T-helper 17 cell (primary cell): ENCODE measurements at places on chromosomes 5 and 9. TPM values are rescaled to one million over a fixed set of nuclear protein-coding genes. Genes with fewer than 3 reads are reported as not detected.

Gene MAST4
- 45.6 TPM for total RNA-seq

DNA sequence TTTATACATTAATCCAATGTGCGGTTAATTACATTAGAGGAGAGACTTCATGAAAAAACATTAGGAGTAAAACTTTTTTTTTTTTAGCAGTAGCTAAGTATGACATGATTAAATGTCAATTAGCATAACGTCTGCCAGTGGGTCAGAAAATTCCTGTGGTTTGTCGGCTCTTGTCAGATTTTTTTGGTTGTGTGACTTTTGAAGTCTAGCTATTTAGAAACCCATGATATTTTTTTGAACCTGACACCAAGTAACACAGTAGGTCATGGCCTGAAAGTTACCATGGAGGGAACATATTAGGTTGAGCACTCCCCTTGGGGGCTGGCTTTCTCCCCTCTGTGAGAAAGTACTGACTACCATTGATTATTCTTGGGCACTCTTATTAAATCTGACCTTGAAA is 84.8 kb upstream of the ALDH1A1 start:
- no peak for DNase-seq

DNA sequence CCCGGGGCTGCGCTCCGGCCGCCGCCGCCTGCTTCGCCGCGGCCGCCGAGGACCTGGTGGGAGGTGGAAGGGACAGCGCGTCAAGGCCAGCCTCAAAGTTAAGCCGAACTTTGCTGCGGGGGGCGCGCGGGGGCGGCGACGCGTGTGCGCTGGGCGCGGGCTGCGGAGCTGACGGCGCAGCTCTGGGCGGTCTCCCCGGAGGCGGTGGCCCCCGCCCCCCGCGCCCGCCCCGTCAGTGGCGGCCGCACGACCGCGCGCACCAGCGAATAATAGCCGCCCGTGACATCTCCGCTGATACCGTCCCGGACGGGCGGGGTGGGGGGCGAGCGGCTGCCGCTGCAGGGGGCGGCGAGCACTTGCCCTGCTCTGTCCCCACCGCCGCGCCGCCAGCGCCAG is 579 bp upstream of the FAM78A start:
- peak; percentile 45 for DNase-seq

DNA sequence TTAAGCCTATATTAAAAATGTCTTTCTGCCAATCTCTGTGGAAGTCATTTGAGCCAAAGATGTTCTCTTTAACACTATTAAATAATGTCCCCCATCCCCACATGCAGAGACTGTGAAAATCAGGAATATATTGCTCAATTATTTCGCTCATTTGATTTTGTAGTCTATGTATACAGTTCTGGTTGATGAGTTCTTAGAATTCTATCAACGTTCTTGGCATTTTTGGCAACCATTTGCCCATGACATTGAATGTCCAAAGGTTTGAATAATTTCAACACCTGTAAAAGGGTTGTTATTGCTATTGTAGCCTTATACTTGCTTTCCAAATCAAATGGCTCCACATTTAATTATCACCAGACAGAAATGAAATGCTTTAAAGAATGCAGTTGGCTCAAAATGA is 536.1 kb downstream of the CAAP1 start:
- no peak for DNase-seq

Gene TMEM250
- total RNA-seq: 21.8 TPM

DNA sequence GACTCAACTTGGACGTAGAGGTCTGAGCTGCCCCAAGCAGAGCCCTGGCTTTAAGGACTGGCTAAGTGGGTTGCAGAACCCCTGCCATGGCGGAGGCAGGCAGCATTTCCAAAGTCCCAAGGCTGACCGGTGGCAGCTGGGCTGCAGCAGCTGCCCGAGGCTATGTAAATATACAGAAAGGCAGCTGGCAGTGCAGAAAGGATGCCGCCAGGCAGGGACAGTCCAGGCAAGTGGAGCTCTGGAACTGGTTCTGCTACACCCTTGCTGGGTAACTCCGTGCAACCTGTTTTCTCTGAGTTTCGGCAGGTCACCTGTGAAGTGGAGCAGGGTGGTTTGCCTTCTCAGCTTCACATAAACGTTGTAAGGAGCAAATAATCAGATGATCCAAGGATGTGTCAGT is 46.0 kb downstream of the SHB start:
- DNase-seq: no peak

GRCh38 chr5:53339962-53340540 is 140.4 kb upstream of the FST start:
- DNase-seq: no peak

DNA sequence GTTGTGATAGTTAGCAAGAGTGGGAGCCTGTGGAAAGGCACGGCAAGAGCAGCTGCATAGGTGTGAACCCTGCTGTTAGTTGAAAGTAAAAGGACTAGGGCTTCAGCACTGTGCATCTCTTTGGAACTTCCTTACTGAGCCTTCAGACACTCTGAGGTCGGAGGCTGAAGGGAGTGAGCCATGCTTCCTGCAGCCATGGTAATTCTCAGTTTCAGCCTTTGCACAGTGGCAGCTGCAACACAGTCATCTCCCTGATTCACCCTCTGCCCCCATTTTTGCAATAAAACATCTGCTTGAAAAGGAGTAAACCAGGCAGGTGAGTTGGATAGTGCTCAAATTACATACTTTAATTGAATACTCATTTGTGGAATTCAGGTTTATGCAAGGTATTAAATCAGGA is 6.5 kb upstream of the TLE4 start:
- no peak for DNase-seq

Gene LVRN
- total RNA-seq: not detected

Gene CATSPER3
- 0.50 TPM for total RNA-seq

DNA sequence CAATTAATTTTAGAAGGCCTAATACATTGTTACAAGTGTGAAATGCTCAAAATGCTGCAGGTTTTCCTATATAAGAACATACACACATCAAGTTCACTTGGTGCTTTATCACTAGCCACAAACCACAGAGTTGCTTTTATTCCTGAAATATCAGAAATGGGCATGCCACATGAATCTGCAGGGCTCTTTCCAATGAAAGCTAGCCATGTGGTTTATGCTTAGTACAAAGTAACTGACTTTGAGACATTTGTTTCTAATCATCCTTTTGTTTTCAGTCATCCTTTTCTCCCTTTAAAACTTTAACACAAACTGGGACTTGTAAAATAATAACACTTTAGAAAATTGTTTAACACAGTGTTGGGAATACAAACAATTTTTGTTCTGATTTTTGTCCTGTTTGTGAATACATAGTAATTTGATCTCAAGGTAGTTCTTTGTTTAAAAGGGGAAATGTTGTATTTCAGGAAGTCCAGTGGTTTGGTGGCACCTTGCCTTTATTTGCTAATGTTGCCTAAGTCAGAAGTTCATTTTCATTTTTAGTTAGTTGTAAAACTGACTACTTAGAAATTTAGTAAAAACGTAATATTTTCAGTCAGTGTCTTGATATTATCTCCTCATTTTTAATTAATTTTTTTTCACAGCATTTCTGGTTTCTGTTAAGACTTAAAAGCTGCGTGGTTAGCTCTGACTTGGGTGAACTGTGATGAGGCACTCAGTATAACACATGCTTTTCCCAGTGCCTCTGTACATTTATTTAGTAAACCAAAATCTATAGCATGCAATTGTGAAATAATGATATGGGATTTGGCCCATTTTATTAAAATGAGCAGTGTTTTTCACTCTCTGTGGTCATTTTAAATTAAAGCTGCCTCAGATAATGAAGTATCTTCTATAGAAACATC is 18.6 kb downstream of the PRDM6 start:
- no peak for DNase-seq

DNA sequence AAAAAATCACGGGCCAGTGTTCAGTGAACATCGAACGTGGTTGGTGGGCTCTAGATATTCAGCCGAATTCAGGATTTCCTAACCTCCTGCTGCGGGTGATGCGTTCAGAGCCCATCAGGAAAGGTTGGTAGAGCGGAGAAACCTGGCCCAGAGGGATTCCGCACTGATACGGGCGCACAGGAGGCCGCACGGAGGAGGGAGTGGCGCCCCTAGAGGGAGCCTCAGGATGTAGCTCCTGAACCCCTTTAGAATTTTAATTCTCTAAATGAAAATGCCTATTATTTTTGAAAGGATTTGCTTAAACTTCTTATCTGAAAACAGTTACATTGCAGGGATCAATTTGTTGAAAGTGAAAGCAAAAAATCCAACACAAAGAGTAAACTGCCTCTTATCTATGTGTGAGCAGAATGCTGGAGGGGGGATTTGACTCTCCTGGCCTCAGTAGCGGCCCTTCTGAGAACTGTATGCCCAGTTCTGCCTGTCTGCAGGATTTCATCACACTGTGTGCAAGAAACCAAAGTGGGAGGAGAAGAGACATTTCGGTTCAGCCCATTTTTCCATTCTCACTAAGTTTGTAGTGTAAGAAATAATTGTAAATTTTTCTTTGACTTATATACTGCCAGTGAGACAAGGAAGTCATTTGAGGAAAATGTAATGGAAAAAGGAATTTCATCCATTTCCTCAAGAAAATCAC is 75.9 kb downstream of the TENT4A start:
- no peak for DNase-seq

- no peak for DNase-seq
Measured at GRCh38 chr5:139982157-139982974, 60.7 kb downstream of the NRG2 start.

DNA sequence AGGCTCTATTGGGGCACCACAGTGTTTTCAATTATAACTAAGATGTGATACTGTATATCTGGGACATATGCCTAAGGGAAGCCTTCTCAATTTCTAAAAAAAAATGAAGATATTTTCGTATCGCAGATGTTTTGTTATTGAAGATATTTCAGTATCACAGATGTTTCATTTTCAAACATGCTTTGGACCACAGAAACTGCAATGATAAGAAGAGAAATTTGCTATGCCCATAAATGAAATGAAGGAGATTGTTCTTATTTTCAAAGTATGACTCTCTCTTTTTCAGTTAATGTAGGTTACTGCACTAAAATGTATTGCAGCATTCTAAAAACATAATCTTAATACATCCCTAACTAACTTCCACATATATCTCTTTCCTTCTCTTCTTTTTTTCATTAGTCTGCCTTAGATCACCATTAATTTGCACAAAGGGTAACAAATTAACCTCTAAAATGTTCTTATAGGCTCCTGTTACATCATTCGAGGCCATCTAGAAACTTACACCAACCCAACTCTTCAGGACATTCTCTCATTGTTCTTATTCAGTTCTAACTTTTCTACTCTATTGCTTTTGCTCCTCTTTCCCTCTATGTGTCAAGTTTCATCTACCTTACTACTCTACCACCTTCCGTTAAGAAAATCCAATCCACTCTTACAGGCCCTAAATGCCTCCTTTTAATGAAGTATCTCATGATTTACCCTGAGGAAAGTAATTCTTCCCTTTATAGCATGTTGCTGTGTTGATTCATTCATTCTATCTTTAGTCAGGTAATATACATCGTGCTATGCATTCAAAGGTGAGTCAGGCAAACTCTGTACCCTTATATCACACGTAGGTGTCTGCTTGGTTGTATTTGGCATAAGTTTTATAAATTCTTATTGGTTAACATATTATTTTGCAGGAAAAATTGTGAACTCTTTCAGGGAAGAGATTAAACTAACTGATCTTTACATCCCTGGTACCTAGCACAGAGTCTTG is 70.5 kb downstream of the ST8SIA4 start:
- no peak for DNase-seq

Gene PCDHA9
- not detected for total RNA-seq

DNA sequence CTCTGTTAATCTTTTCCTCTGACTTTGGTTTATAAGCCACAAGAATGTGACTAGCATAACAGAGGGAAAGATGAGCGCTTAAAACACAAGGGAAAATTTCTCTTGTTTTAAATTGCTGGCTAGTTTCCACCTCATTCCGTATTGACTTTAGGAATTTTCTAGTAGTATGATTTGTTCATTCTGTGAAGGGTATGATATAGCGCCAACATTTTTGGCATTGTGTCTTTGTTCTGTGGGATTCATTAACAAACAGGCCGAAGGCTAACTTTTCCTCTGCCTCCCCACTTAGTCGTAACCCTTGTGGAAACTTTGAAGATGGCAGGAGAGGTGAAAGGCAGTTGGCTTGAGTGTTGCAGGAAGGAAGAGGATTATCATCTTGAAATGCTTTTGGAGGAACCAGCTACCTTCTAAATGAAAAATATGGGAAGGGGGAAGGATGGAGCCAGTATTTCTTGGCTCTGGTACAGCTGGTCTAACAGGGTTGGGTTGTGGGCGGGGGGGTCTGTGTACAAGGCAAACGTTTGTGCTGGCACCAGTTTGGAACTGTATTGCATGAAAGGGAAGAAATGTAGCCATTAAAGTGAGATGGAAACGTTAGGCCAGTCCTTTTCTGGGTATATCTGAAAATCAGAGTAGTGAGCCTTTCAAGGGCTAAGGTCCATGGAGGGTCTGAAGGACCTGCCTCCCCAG is 21.5 kb upstream of the DMRT2 start:
- no peak for DNase-seq

GRCh38 chr5:15577132-15577531 is 77.2 kb downstream of the FBXL7 start:
- no peak for DNase-seq

Gene ADAMTS6
- total RNA-seq: 2.4 TPM

DNA sequence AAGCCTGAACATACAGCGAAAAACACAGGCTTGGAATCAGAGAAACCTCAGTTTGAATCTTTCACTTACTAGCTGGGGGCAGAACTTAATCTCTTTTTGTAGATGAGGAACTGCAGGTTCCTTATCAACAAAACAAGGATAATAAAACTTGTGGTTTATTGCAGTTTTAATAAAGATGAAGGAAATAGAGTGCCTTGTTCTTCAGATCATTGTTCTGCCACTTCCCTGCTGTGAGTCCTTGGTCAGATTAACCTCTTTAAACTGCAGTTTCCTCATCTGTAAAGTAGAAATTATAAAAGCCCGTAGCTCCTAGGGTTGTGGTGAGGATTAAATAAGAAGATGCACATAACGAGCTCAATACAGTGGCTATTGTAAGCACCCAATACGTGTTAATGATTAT is 57.4 kb downstream of the FEM1C start:
- DNase-seq: no peak

GRCh38 chr5:77952636-77953212 is 176.6 kb upstream of the TBCA start:
- DNase-seq: no peak

- no peak for DNase-seq
Measured at GRCh38 chr5:8176101-8176693, 307.2 kb downstream of the MTRR start.

GRCh38 chr9:4550777-4551484 is 60.7 kb downstream of the SLC1A1 start:
- DNase-seq: no peak

GRCh38 chr5:174348311-174348981 is 302.9 kb downstream of the NSG2 start:
- DNase-seq: no peak

- DNase-seq: no peak
Measured at GRCh38 chr9:130906735-130907416, 10.3 kb upstream of the QRFP start.

DNA sequence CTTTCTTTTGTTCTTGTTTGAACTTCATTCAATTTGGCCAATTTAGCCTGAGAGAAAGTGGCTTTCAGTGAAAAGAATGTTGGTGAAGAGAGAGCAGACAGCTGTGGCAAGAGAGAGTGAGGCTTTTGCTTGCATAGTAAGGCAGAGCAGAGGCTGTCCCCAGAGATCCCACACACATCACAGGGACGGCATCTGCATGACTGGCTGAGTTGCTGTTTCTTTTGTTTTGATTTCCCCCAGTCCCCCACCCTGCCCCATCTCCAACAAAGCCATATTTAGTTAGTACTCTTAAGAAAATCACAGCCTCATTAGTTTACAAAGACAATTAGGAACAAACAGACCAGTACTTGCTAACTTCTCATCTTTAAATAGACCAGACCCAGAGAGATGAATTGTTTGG is 363.9 kb upstream of the SEMA6A start:
- no peak for DNase-seq
